IPS-NIHi11 (cell line): ENCODE measurements at places on chromosomes 13 and 19.

GRCh38 chr19:40763526-40763925 lies 11.8 kb upstream of the MIA start:
- DNase-seq: no peak

DNA sequence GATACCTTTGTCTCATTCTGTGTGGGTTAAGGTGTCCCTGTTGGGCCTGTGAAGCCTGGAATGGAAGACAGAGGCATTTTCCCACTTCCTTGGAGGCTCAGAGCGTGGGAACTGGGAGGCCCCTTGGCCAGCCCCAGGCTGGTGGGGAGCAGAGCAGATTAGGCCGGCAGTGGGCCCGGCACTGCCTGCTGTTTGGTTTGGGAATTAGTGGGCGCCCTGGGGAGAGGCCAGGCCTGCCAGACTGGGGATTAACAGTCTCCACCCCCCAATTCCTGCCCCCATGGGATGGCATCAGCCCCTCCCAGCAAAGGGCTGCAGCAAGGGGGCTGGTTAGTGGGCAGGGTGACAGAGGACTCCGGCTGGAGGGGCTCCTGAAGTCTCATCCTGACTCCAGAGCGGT lies 3.1 kb upstream of the BEST2 start:
- no peak for DNase-seq

- no peak for DNase-seq
These were observed 4.8 kb upstream of the DGKH start for GRCh38 chr13:42043676-42044075.

- no peak for DNase-seq
These were observed 983 bp downstream of the ITM2B start for GRCh38 chr13:48233889-48234488.

GRCh38 chr19:13887018-13887436 lies 10.1 kb downstream of the NANOS3 start:
- DNase-seq: no peak

GRCh38 chr13:51682686-51683085 lies 98.4 kb downstream of the WDFY2 start:
- no peak for DNase-seq

DNA sequence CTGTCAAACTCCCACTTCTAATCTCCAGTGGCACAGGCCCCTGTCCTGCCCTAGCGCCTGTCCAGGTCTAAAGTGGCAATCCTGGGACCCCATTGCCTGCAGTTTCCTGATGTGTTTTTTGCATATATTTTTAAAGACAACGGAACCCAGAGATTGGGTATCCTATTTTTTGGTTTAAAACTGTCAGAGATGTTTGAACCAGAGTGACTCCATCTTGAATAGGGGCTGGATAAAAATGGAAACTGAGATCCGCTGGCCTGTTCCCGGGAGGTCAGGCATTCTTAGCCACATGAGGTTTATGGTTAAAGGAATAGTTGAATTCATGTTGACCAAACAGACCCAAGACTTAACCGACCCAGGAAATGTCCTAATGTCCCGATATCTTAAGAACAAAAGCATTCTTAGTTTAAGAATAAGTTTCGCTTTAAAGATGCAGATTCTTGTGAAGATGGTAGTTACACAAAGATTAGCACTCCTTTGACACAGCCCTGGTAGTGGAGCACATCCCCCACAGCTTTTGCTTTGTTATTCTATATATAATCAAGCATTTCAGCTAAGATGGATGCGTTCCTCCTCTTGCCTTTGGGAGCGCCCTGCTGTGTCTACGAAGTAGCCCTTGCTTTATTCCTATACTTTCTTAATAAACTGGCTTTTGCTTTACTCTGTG lies 332.1 kb downstream of the UQCRFS1 start:
- no peak for DNase-seq
